Occipital lobe (tissue), 3 donors: ENCODE measurements at places on chromosomes 1 and 21.

- no peak for DNase-seq
Measured at GRCh38 chr1:85495556-85495955, 30.6 kb upstream of the DDAH1 start.

- DNase-seq, result no peak
Measured at GRCh38 chr21:42223826-42224575, 5.1 kb downstream of the ABCG1 start.

GRCh38 chr21:45219517-45219916, 68.2 kb downstream of the POFUT2 start:
- no peak for DNase-seq

- DNase-seq, result no peak
Measured at GRCh38 chr1:209807509-209807908, 1.6 kb upstream of the IRF6 start.

GRCh38 chr1:67791686-67792085, 41.6 kb downstream of the GNG12 start:
- DNase-seq, result no peak
